ENCODE measurements at places on chromosomes 7 and 10.

- DNase-seq: no peak
Measured at GRCh38 chr7:100465299-100465698, 1.2 kb upstream of the SPACDR start.

GRCh38 chr7:28183627-28184026, 3.0 kb upstream of the JAZF1 start:
- no peak for DNase-seq

DNA sequence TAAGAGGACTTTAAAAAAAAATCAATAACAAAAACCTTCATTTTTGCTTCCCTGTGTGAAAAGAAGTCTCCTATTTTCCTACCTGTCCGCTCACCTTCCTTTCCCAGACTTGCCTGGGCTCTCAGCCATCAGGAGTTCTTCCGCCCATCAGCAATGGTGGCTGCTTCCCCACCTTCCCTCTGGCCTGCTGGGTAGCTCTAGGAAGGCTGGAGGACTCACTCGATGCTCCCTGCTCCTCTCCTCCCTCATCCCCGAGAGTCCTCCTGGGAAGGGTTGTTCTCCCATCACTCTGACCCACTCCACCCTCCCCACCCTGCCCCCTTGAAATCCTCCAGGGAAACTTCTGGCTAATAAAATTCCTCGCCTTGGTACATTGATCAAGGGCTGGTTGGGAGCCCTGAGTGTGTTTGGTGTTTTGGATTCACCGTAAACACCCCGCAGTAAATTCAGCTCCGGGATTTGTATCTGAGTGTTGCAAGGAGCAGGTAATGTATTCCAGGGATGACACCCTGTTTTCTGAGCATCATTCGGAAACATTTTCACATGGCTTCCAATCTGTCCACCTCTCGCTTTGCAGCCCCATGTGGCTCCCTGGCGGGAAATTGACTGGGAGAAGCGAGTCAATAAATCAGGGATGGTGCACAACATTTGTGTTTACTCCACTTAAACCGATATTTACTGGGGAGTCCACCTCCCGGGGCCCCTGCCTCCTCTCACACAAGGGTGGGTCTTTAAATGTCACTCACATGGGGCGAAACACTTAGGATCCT, 126.4 kb upstream of the SDK1 start:
- no peak for DNase-seq

DNA sequence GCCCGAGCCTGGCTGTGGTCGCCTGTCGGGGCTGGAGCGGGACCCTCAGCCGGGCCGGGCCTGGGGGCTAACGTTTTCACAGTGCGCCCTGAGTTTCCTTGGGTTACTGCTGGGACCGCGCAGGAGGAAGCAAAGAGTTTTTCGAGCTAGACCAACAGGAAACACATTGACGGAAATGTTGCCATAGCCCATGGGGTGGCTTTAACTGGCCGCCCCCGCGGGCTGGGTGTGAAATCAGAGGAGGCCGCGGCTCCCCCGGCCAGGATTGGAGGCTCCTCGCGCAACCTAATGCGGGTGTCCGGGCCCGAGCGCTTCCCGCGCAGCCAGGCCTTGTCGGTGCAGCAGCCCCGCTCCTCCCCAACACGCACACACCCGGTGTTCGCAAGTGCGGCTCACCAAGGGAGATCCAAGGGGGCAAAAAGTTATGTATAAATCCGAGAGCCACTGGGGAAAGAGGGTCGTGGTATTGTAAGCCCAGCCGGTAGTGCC, 1.9 kb downstream of the HHEX start:
- no peak for DNase-seq

GRCh38 chr7:82600531-82600930, 157.0 kb upstream of the CACNA2D1 start:
- peak; percentile 10 for DNase-seq

- no peak for DNase-seq
Measured at GRCh38 chr7:69625238-69625637, 27.0 kb downstream of the AUTS2 start.

DNA sequence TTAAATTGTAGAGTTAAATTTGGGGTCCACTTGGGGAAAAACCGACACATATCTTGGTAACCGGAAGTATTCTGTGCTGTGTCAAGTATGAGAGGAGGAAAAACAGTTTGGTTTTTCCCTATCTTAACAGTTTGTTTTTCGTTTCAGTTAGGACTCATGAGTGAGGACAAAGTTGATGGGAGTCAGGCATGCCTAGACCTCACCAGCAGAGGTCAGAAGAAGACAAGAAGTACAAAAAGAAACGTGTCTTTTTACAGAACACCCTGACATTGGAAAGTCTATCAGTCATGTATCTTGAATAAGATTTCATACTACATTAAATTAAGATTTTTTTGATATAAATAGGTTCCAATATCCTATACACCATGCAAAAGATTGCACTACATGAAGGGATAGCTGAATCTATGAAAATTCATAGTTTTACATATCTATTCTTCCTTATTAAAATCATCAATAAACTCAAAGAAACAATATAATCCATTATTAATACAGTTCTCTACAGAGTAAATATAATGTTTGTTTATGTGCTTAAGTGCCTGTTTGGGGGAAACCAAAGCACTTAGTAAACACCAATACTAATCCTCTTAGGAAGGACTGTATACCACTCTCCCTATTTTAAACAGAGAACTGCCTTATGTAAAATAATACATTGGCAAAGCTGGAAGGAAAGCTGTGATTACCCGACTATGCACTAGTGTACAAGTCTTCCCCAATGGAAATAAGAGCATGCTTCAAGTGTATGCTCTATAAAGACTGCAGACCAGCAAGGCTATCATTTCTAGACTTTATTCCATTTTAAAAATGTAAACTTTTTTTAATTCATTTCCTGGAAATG, 95.6 kb downstream of the USP6NL start:
- peak; percentile 24 for DNase-seq

- no peak for DNase-seq
Measured at GRCh38 chr7:115249080-115249479, 327.2 kb downstream of the MDFIC start.

DNA sequence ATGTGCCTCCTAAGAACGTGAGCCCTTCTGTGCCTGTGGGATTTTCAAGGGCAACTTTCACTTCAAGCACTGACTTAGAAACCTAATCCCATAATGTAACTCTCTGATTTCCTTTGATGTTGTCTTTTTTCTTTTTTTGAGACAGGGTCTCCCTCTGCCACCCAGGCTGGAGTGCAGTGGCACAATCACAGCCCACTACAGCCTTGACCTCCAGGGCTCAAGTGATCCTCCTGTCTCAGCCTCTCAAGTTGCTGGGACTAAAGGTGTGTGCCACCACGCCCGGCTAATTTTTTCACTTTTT, 64.4 kb upstream of the GSDME start:
- no peak for DNase-seq

- DNase-seq: no peak
Measured at GRCh38 chr7:70733090-70733489, 398.9 kb upstream of the GALNT17 start.

- no peak for DNase-seq
Measured at GRCh38 chr7:94697035-94697974, 41.4 kb upstream of the SGCE start.
